Stimulated activated effector memory CD8-positive, alpha-beta T cell treated with anti-CD3 and anti-CD28 coated beads, Interleukin-12 subunit alpha, Interleukin-12 subunit beta, amount 100 ng/mL, for 72 hours (primary cell): ENCODE measurements at places on chromosomes 1 and 21.

DNA sequence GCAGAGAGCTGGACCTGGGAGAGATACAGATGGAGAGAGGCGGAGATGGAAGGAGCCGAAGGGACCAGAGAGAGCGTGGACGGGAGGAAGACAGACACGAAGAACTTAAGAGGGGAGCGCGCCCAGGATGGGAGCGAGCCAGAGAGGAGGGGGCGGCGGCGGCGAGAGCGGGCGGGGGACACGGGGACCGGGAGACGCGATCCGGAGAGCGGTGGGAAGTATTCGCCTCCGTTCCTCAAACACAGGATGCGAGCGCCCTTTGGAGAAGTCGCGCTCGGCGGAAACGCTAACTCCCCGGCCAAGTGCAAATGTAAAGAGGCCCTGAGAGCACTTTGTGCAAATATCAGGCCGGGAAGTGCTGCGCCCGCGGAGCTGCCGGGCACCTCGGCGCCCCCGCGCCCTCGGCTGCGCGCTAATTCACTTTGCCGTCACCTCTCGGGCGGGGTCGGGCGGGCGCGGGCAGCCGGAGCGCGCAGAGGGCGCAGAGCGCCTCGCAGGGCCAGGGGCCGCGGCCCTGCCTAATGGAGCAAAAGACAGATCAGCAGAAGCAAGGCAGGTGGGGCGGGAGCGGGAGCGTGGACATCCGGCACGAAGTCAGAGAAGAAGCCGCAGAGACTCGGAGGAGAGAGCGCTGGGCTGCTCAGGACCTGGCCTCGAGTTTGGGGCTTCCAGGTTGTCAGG, 281.2 kb downstream of the RRAGC start:
- no peak for DNase-seq

GRCh38 chr1:117161887-117162286, 40.3 kb upstream of the TRIM45 start:
- DNase-seq = no peak

DNA sequence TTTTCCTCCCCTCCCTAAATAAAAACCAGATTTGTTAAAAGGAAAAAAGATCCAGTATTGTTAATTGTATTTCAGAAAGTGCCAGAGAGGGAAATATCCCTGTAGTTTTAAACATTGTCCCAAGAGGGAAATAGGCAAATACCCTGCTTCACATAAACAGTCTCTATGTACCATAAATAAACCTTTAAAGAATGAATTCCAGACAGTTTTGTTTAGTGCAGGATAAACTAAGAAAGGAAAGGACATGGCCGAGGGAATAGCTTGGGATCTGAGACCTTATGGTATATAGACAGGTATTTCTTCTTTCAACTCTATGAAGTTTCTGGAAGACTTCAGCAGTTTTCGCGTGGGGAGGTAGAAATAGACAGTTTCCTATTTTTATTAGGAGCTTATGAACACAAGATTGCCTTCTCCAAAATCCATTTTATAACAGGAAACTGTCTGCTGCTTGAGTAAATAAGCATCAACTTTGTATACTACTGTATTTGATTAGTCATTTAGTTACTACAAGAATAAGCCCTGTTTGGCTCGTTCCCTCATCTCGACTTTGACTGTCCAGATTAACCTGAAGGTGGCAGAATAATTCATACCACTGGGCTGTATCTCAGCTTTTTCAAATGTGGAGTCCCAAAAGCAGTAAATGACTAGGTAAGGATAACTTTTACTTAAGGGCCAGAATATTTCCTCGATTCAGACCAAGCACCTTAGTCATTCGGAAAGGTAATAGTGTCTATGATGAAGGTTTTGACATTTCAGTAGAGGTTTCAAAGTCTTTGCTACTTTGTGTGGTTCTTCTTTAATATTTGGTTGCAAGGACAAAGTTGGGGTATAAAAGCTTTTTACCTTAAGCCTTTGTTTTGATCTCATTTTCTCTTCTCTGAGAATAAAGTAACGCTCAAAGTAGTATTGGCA, 177.5 kb downstream of the VPS13D start:
- no peak for DNase-seq

GRCh38 chr1:112296908-112297307, 99.1 kb upstream of the CTTNBP2NL start:
- no peak for DNase-seq

DNA sequence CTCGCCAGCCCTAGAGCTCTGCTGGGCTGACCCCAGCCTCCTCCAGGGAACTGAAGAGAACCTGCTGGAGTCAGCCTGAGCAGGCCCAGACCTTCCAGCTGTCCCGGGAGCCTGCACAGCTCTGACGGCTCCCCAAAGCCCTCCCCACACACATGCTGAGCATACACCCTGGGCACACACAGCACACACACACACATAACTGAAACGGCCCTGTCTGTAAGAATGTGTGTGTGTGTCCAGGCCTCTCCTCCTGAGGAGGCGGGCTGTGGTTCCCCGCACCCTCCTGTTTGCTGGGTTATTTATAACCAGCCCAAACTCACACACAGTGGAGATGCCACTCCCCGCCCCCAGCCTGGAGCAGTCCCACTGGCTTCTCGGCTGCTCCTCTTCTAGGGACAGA, 20.2 kb downstream of the SDC3 start:
- DNase-seq = no peak

- DNase-seq = no peak
Observed at GRCh38 chr1:49435291-49435690, 588.5 kb downstream of the AGBL4 start.

DNA sequence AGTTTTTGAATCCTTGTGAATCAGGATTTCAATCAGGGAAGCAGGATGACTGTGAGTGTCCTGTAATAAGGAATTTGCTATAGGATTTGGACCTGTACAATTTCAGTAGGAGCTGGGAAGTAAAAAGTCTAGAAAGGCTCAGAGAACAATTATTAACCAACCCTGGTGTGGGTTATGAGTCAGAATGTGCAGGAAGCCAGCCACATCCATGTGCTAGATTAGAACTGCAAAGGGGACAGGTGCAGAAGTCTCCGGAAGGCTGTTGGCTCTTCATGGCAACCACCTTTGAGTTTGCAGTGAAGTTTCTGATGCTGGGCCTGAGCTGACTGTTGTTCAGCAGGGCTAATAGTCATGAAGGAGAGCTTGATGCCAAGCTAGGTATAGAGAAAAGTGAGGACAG, 70.7 kb downstream of the SPATA46 start:
- DNase-seq = no peak

- DNase-seq = no peak
Observed at GRCh38 chr21:39537571-39537970, 75.2 kb upstream of the B3GALT5 start.

- DNase-seq = no peak
Observed at GRCh38 chr1:94769551-94769950, 50.6 kb upstream of the SLC44A3 start.

GRCh38 chr1:63593303-63593885, at the start of gene PGM1:
Gene PGM1, plus strand, starts transcription at chr1:63593411. Its CDS starts 78 bp downstream, at chr1:63593489.
- peak; percentile 62 for DNase-seq

- no peak for DNase-seq
Observed at GRCh38 chr1:115409094-115410015, 71.3 kb upstream of the NGF start.

DNA sequence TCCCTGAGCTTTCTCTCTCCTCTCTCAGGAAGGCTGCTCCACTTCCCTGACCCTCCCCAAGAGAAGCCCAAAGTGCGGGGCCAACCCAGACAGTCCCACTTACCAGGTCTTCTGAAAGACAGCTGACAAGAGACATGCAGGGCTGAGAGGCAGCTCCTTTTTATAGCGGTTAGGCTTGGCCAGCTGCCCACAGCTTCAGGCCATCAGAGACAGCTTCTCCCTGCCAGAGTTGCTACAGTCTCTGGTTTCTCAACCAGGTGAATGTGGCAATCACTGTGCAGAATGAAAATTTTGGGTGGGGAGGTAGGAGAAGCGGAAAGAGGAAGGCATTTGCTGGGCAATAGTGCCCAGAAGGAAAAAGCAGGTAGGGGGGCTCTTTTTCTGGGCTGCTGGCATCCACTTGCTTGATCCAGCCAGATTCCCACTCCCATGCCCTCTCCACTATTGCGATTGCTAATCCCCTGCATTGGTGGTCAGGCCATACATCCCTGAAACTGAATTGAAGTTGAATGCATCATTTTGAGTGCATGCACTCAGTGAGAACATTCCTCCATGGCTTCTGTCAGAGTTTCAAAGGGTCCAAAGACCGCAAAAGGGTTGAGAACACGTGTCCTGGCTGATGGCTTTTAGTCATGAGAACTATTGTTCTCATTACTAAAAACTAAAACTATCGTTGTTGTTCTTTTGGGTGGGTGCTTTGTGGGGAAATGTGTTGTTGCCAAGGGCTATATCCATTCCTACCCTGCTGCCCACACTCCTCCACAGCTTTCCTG, at the start of gene S100A8:
S100A8 (minus strand) TSS at position 136 of the 773 bp plus-strand sequence. CDS start 538 bp downstream, outside the sequence.
- no peak for DNase-seq

DNA sequence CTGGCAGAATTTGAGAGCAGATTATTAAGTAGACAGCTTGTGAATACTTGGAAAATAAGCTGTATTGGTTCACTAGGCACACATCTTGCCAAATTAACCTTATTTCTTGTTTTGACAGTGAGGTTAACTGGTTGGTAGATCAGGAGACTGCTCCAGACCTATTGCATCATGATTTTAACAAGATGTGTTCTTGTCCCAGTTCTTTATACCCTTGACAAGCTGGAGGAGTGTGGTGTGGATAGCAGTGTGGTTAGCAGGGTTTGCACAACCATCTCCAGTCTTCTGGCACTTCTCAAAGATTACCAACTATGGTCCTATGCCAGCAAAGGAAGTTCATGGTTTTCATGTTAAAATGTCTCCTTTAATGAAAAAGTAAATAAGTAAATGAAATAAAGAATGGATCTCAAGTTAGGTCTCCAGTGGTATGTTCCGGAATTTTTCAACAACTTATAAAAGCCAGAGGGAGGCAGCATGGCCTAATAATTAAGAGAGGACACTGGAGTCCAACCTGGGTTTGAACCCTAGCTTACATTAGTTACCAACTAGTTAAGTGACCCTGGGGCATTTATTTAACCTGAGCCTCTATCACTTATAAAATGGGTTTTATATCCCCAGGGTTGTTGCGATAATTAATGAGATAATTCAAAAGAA, 34.1 kb downstream of the DDX20 start:
- DNase-seq = no peak

DNA sequence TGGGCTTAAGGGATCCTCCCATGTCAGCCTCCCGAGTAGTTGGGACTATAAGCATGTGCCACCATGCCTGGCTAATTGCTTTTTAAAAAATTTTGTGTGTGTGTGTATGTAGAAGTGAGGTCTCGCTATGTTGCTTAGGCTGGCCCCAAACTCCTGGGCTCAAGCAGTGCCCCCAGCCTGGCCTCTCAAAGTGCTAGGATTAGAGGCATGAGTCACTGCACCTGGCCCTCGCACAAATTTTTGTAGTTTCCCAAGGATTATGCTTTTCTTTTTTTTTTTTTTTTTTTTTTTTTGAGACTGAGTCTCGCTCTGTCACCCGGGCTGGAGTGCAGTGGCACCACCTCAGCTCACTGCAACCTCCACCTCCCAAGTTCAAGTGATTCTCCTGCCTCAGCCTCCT, 144.4 kb upstream of the HNRNPU start:
- DNase-seq = no peak

DNA sequence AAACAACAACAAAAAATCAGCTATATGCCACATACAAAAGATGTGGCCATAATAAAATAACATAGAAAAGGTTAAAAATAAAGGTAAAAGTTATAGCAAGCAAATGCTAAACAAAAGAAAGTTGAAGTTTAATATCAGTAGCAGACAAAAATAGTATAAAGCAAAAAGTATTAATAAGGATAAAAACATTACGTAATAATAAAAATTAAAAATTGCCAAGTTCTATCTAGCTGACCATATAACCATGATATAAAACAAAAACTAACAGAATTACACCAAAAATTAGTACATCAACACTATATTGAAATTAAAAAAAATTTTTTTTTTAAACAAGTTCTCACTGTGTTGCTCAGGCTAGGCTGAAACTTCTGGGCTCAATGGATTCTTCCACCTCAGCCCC, 15.5 kb upstream of the SMG7 start:
- DNase-seq = no peak

GRCh38 chr21:37071561-37072273, 1.2 kb downstream of the PIGP start:
- no peak for DNase-seq

DNA sequence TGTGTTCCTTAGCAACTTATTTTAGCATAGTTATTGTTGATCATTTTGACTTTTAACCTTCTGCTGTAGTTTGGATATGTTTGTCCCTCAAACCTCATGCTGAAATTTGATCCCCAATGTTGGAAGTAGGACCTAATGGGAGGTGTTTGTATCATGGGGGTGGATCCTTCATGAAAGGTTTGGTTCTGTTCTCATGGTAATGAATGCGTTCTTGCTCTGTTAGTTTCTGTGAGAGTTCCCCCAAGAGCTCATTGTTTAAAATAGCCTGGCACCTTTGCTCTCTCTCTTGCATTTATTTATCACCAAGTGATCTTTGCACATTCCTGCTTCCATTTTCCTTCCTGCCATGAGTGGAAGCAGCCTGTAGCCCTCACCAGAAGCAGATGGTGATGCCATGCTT, 372.1 kb upstream of the VAMP3 start:
- DNase-seq = no peak

- no peak for DNase-seq
Observed at GRCh38 chr1:2247760-2248126, 19.6 kb downstream of the SKI start.

- peak; percentile 22 for DNase-seq
Observed at GRCh38 chr1:153399401-153400055, 8.7 kb upstream of the S100A8 start.

DNA sequence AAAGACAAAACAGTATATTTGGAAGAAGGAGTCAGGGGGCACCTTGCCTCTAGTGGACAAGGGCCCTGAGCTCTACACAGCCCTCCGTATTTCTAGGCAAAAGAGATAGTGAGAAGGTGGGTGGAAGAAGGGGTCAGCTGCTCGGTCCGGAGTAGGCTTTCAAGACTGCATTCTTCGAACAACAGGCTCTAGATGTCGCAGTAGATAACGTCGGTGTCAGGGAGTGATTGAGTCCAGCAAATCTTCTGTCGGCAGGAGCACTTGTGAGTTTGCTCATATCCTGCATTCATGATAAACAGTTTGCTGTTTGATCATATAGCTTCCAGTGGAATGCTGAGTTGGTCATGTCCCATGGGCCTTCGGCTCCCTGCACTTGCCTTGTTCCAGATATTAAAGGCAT, 36.8 kb downstream of the DIPK1A start:
- no peak for DNase-seq

GRCh38 chr1:24643363-24644099, 429 bp downstream of the SRRM1 start:
- DNase-seq = peak; percentile 60

DNA sequence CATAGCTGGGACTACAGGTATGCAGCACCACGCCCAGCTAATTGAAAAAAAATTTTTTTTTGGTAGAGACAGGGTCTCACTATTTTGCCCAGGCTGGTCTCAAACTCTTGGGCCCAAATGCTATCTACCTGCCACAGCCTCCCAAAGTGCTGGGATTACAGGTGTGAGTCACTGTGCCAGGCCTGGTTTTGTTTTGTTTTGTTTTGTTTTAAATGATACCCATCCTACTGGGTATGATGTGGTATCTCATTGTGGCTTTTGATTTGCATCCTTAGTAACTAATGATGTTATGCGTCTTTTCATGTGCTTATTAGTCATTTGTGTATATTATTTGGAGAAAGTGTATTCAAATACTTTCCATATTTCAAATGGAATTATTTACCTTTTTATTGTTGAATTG, 142.3 kb downstream of the VPS13D start:
- DNase-seq = no peak
